ENCODE measurements at places on chromosomes 5 and 9.
A peak's percentile ranks its signal among the peaks of the same experiment; 100 is the strongest.

DNA sequence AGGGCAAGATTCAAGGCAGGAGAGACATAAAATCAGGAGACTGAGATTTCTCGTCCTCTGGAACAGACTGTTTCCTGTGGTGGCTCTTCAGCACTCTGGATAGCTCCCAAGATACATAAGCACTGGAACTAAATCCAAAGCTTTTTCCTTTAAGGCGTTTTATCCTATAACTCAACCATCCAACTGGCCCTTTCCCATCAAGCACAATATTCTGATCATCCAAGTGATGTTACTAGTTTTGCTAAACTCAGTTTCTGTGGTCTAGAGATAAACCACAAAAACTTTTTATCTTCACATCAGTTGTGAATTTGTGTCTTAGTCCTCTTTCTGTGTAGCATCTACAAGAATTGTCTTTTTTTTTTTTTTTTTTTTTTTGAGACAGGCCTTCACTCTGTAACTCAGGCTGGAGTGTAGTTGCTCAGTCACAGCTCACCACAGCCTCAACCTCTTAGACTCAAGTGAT lies 299.4 kb downstream of the COX7C start:
- no peak for DNase-seq

DNA sequence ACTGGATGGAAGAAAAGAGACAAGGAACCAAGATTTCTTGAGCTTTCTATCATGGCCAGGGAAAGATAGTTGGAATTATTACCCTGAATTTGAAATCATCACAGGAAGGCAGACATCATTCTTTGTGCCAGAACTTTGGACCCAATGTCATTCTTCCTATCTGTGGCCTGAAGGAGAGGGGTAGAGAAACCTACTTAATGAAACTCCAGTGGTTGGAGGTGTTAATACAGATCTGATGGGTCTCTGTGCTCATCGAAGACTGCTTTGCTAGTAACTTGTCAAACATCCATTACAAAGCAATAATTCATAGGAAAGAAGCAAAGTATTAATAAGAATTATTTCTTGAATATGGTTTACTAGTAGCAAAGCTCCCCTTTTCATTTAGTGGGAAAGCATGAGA lies 26.9 kb downstream of the PRLR start:
- DNase-seq, result no peak

GRCh38 chr5:56072863-56073766 lies 78.4 kb upstream of the IL6ST start:
- no peak for DNase-seq

- DNase-seq, result no peak
These were observed 38.1 kb upstream of the SMARCA2 start for GRCh38 chr9:1977026-1977425.

- no peak for DNase-seq
These were observed 22.9 kb upstream of the CFAP95 start for GRCh38 chr9:69797675-69798074.

- no peak for DNase-seq
These were observed 27.6 kb downstream of the DIMT1 start for GRCh38 chr5:62376064-62376463.

GRCh38 chr9:14350754-14351153 lies 36.8 kb upstream of the NFIB start:
- DNase-seq, result no peak

GRCh38 chr5:137332296-137332695 lies 166.8 kb downstream of the SPOCK1 start:
- DNase-seq, result no peak

DNA sequence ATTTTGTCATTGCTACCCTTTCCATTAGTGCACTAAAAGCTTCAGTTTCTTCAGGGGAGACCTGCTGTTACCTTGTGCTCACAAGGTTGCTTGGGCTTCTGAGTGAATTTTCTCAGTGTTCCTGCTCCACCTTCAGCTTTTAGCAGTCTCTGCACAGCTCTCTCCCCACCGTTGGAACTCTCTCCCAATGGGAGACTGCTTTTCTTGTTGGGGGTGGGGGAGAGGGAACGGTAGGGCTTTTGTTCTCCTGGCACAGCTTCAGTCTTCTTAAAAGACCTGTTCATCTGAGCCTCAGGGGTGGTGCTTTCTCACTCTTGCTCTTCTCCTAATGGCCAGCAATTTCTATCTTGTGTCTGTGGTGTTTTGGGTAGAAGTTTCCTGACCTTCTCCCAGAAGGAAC lies 915.7 kb downstream of the EFNA5 start:
- DNase-seq, result no peak

- no peak for DNase-seq
These were observed 382.9 kb downstream of the MAN2A1 start for GRCh38 chr5:110072651-110073050.

GRCh38 chr5:41414598-41414997 lies 95.8 kb downstream of the PLCXD3 start:
- DNase-seq, result peak; percentile 34

DNA sequence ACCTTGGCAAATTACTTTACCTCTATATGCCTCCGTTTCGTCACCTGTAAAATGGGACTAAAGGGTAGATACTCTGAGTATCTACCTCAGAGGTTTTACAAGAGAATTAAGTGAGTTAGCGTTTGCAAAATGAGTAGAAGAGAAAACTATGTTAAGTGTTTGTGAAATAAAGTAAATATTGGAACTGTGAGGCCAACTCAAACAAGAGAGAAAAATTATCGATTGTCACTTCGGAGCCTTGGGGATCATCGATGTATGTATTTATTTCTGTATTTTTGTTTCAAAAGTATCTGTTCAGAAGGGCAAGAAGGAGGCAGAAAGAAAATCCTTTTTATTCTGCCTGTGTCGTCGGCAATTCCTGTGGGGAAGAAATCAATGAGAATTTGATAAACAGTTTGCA lies 25.8 kb upstream of the C5orf58 start:
- no peak for DNase-seq

- no peak for DNase-seq
These were observed 34.7 kb downstream of the LMNB1 start for GRCh38 chr5:126811515-126812198.

GRCh38 chr5:75964008-75964407 lies 119.2 kb upstream of the SV2C start:
- no peak for DNase-seq

DNA sequence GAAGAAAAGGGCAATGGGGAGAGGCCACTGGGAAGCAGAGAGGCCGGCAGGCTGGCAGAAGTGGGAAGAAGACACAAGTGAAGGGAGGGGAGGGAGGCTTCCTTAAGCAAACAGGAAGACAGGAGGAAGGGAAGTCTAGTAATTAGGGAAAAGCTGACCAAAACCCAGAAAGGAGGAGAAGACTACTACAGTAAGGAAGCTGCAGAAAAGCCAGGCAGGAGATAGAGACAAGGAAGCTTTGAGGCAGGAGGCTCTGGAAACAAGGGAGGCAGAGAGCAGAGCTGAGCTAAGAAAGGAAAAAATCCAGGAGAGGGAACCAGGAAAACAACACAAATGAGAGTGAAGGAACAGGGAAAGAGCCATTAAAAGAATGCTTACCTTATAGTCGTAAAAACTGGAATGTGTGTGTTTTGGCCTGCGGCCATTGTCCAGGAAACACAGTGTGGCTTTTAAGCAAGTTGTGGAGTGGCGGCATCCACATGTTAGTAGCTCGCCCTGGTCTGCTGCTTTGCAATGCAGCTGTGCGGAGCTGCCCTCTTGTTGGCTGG lies 317.1 kb upstream of the CLINT1 start:
- no peak for DNase-seq

DNA sequence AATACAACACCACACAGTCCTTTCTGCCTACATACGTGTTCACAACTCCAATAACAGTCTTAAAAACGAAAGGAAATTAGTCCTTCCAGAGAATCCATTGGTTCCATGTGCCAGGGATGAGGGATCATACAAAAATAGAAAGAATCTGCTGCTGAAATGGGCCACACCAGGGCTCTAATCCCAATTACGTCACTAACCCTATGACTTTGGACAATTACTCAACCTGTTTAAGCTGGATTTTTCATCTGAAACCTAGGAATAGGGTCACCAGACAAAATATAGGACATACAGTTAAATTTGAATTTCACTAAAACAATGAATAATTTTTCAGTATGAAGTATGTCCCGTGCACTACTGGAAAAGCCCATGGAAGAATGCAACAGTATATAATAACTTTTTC lies 264.7 kb downstream of the YTHDC2 start:
- no peak for DNase-seq

DNA sequence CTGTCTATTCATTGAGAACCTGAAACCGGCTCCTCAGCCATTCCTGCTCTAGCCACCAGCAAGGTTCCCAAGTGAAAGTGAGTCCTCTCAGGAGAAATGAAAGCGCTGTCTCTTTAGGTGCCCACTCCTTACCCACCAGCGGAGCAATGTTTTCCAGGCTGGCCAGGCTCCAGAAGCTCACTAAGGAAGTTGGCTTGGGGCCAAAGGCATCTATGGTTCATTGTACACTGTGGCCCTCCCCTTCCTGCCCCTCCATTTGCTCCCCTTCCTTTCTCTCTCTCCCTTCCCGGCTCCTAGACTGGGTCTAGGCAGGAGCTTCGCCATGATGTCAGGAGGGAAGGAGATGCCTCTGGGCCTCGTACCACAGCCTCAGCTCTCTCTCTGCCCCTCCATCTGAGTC lies 1.1 kb upstream of the GABRP start:
- no peak for DNase-seq

DNA sequence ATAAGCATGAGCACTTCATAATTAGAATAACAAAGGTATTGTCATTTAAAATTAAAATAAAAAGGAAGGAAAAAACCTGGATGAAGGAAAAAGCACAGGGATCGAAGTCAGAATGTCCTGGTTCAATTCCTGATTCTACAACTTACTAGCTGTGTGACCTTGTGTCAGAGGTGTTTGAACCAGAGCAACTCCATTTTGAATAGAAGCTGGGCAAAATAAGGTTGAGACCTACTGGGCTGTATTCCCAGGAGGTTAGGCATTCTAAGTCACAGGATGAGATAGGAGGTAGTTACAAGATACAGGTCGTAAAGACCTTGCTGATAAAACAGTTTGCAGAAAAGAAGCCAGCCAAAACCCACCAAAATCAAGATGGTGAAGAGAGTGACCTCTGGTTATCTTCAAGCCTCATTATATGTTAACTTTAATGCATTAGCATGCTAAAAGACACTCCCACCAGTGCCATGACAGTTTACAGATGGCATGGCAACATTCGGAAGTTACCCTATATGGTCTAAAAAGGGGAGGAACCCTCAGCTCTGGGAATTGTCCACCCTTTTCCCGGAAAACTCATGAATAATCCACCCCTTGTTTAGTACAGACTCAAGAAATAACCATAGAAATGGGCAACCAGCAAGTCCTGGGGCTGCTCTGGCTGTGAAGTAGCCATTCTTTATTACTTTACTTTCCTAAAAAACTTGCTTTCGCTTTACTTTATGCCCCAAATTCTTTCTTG lies 412.7 kb downstream of the PIK3R1 start:
- DNase-seq, result no peak

DNA sequence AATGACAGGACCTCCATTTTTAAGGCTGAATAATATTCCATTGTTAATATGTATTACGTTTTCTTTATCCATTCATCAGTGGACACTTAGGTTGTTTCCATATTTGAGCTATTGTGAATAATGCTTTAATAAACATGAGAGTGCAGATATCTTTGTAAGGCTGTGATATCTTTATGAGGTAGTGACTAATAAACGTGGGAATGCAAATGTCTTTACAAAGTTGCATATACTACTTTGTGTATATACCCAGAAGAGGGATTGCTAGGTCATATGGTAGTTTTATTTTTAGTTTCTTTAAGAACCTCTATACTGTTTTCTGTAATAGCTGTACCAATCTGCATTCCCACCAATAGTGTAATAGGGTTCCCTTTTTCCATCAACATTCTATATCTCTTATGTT lies 148.7 kb downstream of the FOCAD start:
- DNase-seq, result no peak

GRCh38 chr5:174412941-174413340 lies 311.4 kb upstream of the MSX2 start:
- no peak for DNase-seq

- DNase-seq, result no peak
These were observed 75.8 kb downstream of the OXCT1 start for GRCh38 chr5:41794471-41794870.

GRCh38 chr9:15274425-15274824 lies 32.6 kb downstream of the TTC39B start:
- DNase-seq, result no peak

DNA sequence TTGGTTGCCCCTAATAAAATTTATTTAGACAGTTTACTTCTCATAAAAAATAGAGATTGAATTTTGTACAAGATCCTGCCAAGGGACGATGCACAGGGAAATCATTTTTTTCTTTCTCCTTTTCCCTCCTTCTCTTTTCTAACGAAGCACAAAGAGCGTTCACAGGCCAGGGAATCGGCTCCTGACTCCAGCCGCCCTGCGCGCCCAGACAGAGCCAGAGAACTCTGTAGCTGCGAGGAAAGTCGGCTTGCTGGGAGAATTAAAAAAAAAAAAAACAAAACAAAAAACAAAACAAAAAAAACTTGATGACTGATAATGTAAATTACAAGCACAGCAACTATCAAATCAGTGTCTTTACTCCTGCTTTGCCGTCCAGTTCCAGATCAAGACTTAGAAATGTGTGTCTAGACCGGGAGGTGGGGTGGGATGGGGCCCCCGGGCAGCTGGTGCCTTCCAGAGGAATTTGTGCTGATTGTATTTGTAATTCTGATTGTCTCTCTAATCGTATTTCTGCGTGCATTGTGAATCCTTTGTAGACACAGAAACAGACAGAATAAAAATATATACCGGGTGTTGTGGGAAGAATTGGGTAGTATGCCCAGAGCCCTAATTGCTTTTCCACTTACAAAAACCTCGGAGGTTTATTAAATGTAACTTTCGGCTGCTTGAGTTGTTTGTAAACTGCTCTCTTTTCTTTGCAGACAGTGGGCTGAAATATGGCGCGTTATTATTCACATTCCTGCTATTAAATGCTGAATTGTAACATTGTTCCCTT lies 3.6 kb upstream of the OTP start:
- DNase-seq, result no peak

DNA sequence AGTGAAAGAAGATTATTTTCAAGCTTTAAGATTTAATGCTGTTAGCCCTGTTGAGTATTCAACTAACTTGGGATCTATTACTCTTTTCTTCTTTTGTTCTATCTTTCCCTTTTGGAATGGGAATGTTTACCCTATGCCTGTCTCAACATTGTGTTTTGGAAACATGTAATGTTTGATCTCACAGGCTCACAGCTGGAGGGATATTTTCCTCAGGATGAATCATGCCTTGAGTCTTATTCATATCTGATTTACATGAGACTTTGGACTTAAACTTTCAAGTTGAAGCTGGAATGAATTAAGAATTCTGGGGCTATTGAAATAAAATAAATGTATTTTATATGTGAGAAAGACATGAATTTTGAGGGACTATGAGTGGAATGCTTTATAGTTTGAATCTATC lies 607.8 kb upstream of the PTGER4 start:
- no peak for DNase-seq

GRCh38 chr9:95903398-95903797 lies 27.9 kb downstream of the ERCC6L2 start:
- no peak for DNase-seq

GRCh38 chr9:133714606-133715294 lies 23.4 kb downstream of the SARDH start:
- DNase-seq, result peak; percentile 68

Data from HuH-7.5 (cell line).